ENCODE measurements at places on chromosomes 7 and 10.

GRCh38 chr10:125037145-125037877, 95.4 kb downstream of the ZRANB1 start:
- ATAC-seq, result peak; percentile 64

GRCh38 chr7:2256306-2257045, 14.4 kb downstream of the NUDT1 start:
- ATAC-seq, result no peak

DNA sequence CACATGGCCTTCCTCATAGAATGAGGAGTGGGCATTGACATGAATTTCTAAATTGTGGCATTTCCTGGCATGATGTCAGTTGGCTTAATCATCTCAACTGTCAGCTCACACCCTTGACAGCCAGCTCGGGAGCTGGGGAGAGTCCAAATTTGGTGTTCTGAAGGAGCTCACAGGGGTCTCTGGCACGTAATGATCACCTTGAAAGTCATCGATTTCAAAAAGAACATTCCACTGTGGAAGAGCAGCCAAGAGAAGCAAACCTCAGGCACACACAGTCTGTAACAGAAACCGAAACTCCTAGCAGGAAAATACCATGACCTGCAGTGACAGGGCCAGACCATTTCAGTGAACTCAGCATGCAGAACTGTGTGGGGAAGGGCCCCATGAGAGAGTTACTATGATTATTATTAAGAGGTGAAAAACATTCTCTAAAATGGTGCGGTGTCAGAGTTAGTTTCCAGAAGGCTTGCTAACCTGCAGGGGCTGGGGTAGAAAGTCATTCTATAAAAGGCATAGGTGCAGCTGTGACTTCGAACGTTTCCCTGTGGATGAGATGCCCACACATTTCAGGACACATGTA, 26.4 kb upstream of the KLF6 start:
- no peak for ATAC-seq

GRCh38 chr10:33460505-33461294, 126.2 kb upstream of the NRP1 start:
- peak; percentile 24 for ATAC-seq

DNA sequence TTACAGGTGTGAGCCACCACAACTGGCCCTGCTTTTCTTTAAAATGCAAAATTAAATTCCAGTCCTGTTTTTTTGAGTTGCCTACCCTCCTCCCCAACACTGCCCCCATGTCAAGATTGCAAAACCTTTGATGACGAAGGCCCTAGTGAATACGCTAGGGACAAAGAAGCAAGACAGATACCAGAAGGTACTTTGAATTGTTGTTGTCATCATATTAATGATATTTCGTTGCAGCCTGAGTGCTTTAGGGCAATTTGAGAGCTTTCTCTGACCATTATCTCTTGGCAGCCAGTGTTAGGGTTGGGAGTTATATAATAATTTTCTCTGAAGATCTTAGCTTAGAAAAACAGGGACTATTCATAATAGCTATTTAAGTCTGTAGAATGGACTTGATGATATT, 7.1 kb downstream of the CCSER2 start:
- no peak for ATAC-seq

DNA sequence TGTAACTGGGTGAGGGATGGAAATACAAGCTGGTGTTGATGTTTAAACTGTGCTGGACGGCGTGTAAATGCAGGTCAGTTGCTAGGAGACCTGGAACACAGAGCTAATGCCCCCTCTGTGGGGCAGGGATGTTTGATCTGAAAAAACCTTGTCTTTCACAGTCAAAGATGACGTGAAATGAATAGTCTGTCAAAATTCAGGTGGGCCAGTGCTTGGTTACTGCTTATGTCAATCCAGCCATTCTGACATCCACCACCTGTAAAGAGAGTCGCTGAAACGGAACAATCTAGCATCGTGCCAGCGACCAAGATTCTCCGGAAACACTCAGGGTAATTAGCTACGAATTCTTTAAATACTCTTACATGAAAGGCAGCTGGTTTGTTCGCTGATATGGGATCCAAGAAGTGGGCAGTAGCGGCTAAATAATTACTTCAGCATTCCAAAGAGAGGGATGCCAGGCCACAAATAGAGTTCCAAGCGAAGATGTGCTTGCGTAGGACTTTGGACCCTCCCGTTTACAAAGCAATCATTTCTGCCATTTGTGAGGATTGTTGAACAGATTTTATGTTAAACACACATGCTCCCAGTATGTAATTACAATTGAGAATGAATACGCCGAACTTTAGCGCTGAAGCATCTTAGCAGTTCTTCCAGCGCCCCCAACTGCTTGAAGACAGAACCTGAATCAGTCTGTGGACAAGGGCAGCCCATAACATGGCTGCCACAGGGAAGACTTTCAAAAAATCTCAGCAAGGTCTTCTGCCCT, 7.3 kb upstream of the ASB4 start:
- ATAC-seq, result peak; percentile 52

DNA sequence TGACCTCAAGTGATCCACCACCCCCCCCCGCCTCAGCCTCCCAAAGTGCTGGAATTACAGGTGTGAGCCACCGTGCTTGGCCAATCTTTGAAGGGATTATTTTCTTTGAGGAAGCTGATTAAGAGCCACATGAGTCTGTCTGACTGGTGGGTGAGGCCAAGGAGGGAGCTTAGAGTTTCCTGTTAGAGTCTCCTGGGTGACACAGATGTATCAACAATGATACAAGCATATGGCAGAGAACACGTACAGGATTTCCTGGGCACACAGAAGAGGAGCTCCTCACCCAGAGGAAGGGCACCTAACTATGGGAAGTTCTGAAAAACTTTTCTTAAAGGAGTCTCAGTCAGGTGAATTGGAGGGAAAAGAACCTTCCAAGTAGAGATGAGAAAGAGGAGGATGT, 69.4 kb downstream of the GOLGA7B start:
- ATAC-seq, result no peak

- ATAC-seq, result no peak
Observed at GRCh38 chr7:29287366-29287765, 92.8 kb downstream of the CHN2 start.

GRCh38 chr10:73796766-73797165, 11.4 kb downstream of the ZSWIM8 start:
- no peak for ATAC-seq

GRCh38 chr10:105540381-105540780, 899.3 kb downstream of the SORCS3 start:
- ATAC-seq, result no peak

DNA sequence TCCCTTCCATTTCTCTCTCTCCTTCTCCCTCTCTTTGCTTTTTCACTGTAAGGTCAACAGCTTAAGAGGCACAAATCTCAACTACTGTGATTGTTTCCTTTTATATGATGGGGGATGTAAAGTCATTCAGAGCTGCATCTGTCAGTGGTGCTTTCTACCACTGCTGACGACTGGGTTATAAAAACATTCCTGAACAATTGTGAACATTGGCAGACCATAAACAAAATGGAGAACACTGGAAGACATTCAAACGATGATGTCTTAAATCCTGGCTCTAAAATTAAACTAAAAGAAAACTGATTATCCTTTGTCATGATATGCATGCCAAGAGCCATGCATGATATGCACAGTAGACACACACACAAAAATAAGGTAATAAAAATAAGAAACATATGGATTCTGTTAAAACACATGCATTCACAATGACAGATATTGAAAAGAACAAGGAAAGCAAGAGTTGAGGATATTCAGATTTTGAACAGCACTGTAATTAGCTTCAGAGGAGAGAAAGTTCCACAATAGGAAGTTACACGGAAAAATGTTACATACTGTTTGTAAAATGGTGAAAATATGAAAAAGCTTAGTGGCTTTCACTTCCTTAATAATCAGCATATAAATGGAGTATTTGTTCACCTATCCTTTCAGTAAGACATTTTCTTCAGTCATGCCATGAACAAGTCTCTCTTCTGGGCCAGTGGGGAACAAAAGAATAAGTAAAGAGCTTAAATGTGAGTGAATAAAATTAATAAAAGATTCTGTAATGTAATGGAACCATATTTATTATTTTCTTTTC, 89.2 kb downstream of the RNLS start:
- no peak for ATAC-seq

DNA sequence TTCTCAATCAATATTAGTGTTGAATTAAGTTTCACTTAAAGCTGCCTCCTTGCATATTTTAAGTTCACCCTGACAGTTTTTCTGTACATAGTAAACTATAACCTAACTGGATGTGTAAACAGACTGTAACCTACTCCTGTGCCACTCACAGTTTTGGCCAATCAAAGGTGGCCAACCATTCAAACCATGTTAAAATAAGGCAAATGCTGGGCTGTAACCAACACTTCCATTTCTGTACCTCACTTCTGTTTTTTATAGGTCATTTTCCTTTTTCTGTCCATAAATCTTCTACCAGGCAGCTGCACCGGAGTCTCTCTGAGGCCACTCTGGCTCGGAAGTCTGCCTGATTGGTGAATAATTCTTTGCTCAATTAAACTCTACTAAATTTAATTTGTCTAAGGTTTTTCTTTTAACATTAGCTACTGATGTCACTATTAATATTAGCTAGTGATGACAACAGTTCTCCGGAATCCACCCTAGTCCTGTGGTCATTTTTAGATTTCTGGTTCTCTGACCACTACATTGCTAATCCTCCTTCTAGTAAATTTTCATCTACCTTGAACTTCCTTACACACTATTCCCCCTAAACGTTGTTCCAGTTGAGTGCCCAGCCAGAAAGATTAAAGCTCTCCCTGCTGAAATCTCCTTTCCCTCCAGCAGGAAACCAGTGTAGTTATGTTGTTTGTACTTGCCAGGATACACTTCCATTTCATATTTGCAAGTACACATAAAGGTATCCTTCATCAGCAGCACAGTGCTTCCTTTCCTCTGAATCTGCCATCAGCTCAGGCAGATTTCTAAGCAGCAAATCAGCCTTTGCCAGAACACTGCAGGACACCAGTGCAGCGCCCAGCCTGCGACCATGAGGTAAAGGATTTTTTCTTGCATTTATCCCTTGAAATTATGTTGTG, 18.6 kb upstream of the IFIT2 start:
- ATAC-seq, result peak; percentile 61

DNA sequence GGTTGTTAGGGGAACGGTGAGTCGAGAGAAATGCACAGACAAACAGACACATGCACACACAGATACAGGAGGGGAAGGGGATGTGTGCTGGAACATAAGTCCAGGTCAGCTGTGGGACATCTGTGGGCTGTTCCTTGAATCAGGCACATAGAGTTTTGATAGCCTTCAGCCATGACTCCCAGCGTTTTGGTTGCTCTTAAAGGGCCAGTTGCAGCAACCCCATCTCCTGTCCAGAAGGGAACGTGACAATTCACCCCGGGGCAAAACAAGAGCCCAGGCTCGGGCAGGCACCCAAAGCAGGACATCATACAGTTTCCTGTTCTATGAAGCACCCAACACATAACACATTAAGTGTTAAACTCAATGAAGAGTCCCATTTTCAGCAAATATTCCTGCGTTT, 9.6 kb downstream of the INSYN2A start:
- no peak for ATAC-seq

DNA sequence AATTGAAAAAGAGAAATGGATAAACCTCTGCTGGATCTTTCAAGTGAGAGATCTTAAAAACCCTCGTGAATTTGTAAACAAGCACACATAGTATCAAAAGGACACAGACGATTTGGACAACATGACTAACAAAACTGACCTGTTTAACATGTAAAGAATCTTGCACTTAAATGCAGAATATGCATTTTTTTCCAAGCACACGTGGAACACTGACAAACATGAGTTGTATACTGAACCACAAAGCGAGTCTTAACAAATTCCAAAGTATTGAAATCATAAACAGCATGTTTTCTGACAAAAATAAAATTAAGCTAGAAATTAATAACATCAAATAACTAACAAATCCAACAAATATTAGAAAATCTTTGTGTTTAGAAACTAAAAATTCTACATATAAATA, 65.0 kb upstream of the ZNF746 start:
- no peak for ATAC-seq

DNA sequence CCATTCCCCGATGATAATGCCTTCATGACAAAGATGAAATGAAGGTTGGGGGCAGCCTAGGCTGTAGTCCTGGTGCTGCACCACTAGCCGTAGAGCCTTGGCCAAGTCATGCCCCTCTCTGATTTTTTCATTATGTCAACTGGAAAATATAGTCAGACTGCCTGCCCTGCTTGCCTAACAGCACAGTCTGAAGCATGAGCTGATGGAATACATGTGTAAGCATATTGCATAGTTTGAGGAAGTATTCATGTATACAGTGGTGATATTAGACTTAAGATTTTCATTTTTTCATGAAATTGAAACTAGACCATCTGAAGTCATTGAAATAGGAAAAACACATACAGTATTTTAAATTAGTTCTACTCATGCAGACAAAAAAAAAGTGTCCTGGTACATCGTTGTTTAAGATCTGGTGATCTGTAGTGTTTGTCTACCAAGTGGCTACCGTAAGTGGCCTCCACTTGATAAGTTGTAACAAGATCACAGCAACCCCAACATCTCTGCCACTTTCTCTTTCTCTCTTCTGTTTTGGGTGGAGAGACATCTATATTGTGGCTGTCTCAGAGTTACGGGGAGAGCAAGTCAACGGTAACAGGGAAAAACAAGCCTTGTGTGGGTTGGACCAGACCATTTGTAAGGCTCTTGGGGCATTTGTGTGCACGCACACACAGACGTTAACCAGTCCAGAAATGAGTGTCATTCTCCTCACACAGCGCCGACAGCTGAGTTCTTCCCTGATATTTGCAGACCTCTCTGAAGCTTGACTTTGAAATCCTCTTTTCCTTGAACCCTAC, 716.6 kb upstream of the GALNT17 start:
- ATAC-seq, result no peak

- ATAC-seq, result no peak
Observed at GRCh38 chr7:7104314-7104698, 78.0 kb upstream of the C1GALT1 start.

DNA sequence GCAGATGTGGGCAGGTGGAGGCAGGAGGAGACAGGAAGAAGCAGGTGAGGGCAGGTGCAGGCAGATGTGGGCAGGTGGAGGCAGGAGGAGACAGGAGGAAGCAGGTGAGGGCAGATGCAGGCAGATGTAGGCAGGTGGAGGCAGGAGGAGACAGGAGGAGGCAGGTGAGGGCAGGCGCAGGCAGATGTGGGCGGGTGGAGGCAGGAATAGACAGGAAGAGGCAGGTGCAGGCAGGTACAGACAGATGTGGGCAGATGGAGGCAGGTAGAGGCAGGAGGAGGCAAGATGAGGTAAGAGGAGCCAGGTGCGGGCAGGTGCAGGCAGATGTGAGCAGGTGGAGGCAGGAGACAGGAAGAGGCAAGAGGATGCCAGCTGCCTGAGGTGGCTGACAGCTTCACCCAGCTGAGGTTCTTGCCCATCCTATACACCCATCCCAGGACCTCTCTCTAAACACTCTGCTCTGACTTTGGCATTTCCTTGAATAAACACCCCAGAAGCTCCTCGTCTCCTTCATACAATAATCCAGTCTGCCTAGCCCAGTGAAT, 33.0 kb downstream of the PTPRE start:
- no peak for ATAC-seq

GRCh38 chr10:62182595-62182994, 86.0 kb downstream of the RTKN2 start:
- ATAC-seq, result no peak
